ENCODE measurements at places on chromosomes 2 and 18.

GRCh38 chr2:46351098-46351749, 54.0 kb downstream of the EPAS1 start:
- DNase-seq, result no peak

DNA sequence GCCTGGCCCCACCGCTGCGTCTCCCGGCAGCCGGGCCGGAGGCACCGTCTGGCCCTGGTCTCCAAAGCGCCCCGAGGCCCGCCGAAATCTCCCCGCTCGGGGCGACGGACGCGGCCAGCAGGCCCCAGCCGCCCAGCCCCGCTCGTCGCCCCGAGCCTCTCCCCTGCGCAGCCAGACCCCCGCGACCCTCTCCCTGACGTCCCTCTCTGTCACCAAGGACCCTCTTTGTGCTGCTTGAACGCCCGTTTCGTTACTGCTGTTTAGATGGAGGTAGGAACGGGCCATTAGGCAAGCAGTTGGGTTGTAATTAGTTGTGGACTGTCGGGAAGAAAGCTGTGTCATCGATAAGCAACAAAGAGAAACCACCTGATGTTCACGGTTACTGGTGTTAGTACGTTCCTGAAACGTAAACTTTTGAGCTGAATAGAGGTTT, 686 bp downstream of the UBXN4 start:
- peak; percentile 11 for DNase-seq

- peak; percentile 9 for DNase-seq
Measured at GRCh38 chr2:237291138-237291792, 122.7 kb downstream of the COL6A3 start.

- DNase-seq, result peak; percentile 68
Measured at GRCh38 chr2:219552382-219553167, 8.7 kb downstream of the TMEM198 start.

- DNase-seq, result no peak
Measured at GRCh38 chr2:51791496-51791895, 759.6 kb upstream of the NRXN1 start.

- no peak for DNase-seq
Measured at GRCh38 chr18:38241216-38241615, 675.6 kb upstream of the CELF4 start.

- DNase-seq, result no peak
Measured at GRCh38 chr2:83899271-83899670, 559.8 kb downstream of the SUCLG1 start.

- DNase-seq, result no peak
Measured at GRCh38 chr2:40257340-40258134, 194.4 kb downstream of the SLC8A1 start.

DNA sequence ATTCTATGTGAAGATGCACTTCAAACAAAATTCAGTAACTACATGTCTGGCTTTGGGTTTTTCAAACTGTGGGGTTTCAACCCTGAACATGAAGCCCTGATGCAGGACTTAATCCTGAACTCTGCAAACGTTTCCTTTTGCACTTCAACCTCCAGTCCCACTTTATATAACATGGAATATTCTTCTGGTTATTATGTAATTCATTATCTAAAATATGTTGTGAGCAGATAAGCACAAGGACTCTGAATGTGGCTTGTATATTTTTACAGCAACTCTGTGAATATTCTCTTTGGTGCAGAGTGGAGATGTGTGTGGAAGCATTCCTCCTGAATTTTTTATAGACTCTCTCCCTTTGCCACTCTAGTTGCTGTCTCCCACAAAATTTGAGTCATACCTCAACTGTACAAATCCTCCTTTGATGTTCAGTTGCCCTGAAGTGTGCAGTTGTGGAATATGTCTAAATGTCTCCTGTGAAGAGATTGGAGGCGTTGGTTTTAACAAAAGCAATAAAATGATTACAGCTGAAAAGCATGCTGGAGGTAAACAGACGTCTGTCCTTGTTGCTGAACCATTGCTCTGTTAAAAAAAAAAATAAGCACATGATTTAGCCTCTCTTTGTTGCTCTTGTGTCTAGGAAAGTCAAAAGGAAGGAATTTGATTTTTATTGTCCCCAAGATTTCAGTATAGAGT, 205.1 kb upstream of the NRP2 start:
- no peak for DNase-seq

DNA sequence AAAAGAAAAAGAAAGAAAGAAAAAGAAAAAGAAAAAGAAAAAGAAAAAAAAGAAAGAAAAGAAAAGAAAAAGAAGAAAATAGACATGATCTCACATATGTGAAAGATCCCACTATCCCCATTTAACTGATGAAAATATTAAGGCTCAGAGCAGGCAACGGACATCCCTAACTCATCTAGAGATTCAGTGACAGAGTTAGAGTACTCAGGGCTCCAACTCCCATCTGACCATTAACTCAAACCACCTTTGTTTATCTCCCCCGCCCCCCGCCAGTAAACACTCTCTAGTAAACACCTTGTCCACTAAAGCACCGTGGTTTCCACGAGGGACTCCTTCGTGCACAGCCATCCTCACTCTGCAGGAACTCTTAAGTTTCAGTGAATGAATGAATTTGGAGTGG, 142.9 kb downstream of the TGIF1 start:
- no peak for DNase-seq

DNA sequence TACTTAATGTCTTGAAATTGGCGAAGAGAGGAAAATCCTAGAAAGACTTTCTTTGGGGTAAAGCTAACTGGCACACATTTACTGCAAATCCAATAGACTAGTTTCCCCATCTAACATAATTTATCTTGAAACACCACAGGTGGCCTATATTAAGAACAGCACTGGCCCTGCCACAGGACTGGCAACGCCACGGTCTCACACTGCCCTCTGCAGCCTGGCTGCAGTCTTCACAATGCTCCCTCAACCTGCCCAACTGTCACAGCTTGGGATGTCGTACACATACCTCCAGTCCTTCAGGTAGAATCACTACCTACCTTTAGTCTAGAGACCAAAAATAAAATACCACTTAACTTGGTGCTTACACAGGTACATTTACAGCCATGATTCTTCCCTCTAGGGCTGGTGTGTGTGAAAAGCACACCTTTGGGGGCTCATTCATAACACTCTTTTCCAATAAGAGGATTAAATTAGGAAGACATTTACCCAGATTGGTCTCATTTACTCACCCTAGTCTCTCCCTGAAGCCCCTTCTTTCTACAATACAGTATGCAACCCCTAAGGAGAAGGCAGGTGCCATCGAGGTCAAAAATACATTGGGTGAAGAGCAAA, 222.2 kb downstream of the C1D start:
- no peak for DNase-seq

DNA sequence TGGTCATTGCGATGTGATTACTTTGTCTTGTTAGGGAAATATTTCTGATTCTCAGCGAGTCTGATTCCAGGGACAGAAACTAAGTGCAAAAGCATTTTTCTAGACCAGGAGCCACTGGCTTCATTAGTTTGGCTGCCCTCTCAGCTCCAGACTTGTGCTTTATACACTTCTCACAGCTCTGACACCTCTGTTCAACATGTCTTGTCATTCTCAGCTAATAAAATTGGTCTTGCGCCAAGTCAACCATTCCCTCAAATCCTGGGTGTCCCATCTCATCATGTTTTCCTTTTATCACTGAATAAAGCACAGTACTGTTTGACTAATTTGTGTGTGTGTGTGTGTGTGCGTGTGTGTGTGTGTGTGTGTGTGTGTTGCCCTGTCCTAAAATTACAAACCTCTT, 215.5 kb upstream of the EPHA4 start:
- no peak for DNase-seq

- no peak for DNase-seq
Measured at GRCh38 chr2:63051042-63051794, 588 bp downstream of the OTX1 start.

DNA sequence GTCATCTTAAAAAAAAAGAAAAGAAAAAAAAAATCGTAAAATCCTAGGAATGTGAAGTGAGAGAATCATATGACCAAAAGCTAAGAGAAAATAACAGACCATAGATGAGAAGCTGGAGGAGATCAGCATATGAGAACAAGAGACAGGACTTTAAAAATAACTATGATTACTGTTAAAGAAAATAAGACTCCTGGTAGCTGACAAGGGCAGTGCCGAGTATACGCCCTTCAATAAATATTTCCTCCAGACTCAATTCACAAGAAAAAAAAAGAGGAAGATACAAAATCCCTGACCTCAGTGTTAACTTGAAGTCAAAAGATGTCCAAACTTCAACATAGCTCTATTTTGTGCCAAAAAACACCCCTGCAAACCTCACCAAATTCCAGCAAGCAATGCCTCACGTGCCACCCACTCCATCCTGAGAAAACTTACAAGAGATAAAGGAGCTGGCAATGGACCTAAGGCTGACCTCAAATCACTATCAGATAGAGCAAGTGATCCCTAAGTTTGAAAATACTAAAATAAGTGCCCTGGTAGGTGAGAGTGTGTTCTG, 817.2 kb downstream of the SOCS6 start:
- no peak for DNase-seq

- no peak for DNase-seq
Measured at GRCh38 chr2:109125593-109126500, 3.2 kb upstream of the SH3RF3 start.

DNA sequence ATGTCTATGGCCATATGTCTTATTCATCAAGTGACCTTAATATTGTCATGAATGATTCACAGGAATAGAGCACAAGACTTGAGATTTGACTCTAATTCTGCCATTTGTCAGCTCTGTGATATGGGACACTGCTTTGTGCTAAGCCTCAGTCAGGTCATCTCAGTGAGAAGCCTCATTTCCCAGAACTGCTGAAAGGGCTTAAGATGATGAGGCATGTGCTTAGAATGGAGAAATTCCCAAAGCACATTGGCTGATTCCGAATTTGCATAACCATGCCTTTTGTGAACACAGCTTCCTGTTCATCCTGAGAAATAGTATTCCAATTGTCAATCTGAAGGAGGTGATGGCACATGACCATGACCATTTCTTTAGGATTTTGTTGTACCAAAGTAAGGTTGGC, 218.1 kb downstream of the ALK start:
- DNase-seq, result no peak

DNA sequence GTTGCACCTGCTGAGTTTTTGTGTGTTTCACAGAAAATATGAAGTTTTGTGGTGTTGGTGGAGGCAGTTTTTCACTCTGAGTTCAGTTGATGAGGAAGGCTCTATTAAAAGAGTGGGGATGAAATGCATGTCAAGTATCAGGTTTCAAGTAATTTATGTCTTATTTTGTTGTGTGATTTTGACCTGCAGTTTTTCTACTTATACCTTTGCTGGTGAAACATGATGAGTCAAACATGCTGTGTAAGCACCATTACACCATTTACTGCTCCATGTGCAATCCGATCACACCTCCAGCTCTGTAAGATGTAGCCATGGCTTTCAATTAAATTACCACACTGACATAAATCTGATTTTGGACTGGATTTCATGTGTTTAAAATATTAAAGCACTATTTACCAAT, 174.5 kb upstream of the ZEB2 start:
- no peak for DNase-seq

DNA sequence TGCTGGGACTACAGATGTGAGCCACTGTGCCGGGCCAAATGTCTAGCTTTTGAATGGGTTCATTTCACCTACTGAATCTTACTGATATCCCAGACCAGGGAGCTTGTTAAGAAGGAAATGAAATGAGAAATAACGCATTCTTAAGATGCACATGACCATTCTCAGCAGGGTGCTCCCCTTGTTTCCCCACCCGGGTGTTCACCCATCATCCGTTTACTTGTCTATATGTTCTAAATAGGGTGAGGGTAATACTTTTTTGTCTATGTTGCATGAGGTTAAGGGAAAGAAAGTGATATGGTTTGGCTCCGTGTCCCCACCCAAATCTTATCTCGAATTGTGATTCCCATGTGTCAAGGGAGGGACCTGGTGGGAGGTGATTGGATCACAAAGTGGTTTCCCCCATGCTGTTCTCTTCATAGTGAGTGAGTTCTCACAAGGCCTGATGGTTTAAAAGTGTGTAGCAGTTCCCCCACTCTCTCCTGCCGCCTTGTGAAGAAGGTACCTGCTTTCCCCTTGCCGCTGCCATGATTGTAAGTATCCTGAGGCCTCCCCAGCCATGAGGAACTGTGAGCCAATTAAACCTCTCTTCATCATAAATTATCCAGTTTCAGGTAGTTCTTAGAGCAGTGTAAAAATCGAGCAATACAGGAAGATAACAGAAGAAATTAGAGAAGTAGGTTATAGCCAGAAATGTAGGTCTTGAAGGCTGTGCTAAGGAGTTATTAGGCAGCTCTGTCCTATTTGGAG, 129.1 kb downstream of the DDX1 start:
- DNase-seq, result no peak

GRCh38 chr18:36608107-36608506, 220.7 kb downstream of the TPGS2 start:
- DNase-seq, result no peak

DNA sequence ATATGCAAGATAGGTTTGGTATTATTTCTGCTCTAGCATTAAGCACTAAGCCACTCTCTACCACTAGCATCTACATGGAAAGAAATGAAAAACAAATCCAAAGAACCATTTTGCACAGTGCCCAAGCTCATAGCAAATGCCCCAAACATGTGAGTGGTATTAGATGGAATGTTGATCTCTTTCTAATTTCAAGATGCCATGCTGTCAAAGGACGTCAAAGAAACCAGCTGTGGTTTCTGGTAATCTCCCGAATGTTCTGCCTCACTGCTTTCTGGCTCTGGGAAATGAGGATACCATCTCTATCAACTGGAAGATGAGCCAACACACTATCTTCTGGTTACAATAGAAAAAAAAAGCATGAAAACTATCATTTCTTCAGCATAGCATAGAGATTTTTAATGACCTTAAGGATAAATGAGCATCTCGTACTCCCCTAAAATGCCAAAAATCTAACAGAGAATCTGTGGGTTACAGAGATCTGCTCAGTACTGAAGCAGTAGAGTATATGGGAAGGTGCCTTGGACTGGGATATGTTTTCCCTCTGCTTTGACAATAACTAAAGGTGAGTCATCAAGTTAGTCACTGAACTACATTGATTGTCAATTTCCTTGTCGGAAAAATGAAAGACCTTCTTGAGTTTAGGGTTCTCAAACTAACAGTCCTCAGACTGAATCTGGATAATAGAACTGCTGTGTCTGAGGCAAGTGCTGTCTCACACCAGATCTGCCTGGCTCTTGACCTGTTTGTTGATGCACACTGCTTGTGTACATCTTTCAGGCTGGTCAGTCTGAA, 244.8 kb upstream of the NCKAP5 start:
- no peak for DNase-seq

- no peak for DNase-seq
Measured at GRCh38 chr2:25129901-25130520, 38.4 kb downstream of the POMC start.

DNA sequence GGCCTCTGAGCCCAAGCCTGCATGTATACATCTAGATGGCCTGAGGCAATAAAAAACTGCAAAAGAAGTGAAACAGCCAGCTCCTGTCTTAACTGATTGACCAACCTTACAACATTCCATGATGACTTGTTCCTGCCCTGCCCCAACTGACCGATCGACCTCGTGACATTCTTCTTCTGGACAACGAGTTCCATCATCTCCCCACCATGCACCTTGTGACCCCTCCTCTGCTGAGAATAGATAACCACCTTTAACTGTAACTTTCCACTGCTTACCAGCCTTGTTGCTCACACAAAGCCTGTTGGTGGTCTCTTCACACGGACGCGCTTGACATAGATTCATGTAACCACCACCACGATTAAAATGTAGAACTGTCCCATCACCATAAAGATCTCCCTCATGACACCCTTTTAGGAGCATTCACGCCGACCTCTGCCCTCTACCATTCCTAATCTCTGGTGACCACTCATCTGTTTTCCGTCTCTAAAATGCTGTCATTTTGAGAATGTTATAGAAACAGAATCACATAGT, 120.1 kb upstream of the REV1 start:
- no peak for DNase-seq

All from stimulated activated CD4-positive, alpha-beta T cell treated with anti-CD3 and anti-CD28 coated beads, Interleukin-2, amount 100 ng/mL, for 4 hours (primary cell).